ENCODE measurements at places on chromosomes 7 and 10.

- DNase-seq, result no peak
Observed at GRCh38 chr7:93165447-93165846, 17.3 kb upstream of the SAMD9L start.

- DNase-seq, result peak; percentile 40
Observed at GRCh38 chr7:23012908-23013714, 819 bp downstream of the HYCC1 start.

DNA sequence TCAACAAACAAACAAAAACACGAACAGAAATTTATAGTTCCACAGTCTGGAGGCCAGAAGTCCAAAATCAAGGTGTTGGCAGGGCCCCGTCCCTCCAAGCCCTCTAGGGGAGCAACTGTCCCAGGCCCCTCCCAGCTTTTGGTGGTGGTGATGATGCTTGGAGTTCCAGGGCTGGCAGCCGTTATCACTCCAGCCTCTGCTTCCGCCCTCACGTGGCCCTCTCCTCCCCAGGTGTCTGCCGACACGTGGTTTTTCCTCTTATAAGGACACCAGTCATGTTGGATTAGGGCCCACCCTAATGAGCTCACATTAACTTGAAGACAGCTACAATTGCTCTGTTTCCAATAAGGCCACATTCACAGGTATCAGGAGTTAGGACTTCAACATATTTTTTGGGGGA, 49.7 kb downstream of the MICALL2 start:
- DNase-seq, result no peak

- DNase-seq, result no peak
Observed at GRCh38 chr7:131603932-131604331, 47.5 kb upstream of the PODXL start.

- DNase-seq, result no peak
Observed at GRCh38 chr10:44380829-44381600, 3.9 kb downstream of the CXCL12 start.

DNA sequence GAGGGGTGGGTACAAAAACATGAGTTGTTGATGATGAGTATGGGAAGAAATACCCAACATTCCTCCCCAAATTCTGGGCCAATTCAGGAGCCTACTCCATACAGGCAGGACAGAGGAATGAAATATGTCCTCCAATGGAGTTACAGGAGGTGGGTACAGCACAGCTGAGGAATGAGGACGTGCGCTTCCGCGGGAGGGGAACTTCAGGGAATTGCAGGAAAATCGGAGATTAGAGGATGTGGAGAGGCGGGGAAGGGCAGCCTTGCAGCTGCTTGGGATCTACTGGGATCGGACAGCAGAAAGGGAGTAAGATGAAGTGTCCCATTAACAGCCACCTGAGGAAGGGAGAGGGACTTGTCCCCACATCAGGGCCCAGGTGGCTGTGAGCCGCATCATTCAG, 50.2 kb downstream of the PDIA4 start:
- no peak for DNase-seq

- DNase-seq, result no peak
Observed at GRCh38 chr7:28739826-28740225, 218.3 kb downstream of the TRIL start.

GRCh38 chr10:59033622-59034021, 142.8 kb upstream of the PHYHIPL start:
- DNase-seq, result no peak

DNA sequence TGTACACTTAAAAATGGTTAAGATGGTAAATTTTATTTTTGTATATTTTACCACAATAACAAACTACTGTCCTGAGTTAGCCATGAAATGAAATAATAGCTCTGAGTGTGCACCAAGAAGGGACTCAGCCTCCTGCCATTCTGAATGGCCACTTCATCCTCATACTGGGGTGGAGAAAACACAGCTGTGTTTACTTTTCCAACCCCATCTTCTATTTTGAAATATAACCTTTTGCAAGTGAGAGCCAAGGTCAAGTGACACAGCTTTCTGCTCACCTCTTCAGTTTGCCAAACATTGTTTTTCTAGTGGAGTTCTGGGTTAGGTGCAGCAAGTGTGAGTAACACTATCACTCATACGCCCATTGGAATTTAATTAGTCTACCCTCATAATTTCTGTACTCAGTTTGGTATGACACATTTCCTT, 107.4 kb upstream of the GLCCI1 start:
- peak; percentile 97 for DNase-seq

DNA sequence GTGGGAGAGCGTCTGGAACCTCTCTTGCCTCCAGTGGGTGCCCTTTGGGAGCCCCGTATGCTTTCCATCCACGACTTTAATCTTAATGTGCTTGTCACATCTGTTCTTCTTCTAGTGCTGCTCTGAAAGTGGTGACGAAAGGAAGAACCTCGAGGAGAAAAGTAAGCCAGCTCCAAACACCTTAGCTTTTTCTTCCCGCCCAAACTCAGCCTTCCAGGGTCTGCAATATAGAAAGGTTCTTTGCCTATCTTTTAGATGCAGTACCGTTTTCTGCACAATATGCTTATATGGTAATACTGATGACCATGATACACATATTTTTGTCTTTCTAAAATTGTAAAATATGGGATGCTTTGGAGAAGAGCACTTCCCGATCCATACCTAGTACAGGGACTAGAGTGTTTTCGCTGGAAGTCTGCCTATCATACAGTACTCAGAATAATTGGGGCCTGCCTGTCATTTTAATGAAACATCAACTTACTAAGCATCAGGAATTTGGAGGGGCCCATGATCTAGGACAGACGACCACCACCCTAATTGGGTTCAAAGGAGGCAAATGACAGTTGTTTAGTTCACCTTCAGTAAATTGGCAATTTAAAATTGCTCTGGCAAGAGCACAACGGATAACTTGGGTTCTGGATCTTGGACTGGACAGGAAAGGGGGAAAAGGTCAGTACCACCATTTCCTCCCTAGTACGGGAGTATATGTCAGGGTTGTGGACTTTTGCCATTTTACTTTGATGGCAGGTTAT, 884 bp downstream of the RINT1 start:
- DNase-seq, result no peak

DNA sequence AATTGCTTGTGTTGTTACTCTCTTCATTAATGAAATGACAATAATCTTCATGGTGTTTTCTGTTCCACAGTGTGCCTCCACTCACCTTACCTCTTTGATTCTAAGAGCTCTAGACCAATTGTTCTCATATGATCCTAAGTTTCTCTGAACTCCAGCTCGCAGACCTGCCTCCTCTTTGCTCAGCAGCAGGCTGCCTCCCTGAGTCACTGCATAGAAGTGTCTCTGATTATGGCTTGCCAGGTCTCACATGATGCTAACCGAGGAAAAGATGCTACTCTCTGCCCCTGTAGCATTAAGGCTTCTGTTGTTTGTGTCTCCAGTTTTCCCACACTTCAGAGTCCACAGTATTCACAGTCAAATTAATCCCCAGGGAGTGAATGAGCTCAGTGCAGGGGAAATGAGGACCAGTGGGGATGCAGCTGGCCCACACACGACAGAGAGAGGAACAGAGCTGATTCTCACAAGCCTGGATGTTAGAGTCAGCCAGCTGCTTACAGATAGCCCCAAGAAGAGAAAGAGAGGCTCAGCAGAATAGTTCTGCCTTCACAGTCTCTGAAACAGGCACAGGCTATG, 145.9 kb upstream of the EGR2 start:
- no peak for DNase-seq

DNA sequence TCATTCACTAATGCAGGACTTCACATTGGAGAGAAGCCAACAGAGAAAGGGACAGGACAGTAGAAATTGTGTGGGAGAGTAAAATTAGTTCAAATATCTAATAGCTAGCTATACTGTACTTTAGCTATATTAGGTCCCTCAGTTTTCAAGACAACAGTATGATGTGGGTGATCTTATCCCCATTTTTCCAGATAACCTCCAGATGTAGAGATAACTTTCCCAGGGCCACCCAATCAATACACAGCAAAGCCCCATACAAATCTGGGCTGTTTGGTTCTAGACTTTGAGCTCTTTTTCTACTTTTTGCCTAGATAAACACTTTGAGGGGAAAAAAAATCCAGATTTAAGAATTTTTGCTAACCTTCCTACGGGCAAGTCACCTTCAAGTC, 482 bp upstream of the CLDN12 start:
- no peak for DNase-seq

DNA sequence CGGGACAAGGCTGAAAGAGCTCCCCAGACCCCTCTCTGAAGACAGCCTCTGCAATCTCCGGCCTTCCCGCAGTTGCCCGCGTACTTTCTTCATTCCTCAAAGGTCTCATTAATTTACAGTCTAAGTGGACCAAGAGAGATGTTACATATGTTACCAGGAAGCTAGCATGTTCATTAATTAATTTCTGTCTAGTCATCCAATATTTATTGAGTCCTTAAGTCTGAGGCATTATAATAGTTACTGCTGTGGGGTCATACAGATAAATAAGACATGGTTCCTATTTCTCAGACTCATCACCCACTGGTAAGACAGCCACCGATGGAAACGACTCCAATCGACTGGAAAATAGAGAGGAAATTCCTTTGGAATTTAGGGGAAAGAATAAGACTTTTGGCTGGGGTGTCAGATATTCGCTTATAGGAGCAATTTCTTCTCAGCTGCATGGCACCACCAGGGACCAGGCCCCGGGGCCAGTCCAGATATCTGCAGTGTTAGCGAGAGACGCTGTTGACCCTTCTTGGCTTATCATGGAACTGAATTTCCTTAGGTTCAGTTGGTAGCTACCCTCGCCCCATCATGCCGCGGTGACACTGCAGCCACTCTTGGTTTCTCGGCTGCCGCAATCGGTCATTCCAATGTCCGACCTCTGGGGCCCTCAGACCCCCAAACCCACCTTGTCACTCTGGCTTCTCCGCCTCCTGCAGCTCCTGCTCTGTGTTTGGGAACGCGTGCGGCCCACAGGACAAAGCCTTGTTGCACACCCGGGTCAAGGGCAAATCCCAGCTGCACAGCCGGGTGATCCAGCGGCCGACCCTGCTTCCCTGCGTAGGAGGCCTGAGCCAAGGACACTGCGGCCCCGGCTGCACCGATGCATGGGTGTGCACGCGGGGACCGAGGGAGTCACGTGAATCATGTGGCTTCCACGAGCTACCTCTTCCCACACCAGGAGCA, 383.2 kb downstream of the DNAJB6 start:
- DNase-seq, result no peak

- DNase-seq, result no peak
Observed at GRCh38 chr7:134084488-134085144, 42.5 kb upstream of the LRGUK start.

GRCh38 chr7:18393465-18394118, 102.0 kb upstream of the HDAC9 start:
- peak; percentile 23 for DNase-seq

DNA sequence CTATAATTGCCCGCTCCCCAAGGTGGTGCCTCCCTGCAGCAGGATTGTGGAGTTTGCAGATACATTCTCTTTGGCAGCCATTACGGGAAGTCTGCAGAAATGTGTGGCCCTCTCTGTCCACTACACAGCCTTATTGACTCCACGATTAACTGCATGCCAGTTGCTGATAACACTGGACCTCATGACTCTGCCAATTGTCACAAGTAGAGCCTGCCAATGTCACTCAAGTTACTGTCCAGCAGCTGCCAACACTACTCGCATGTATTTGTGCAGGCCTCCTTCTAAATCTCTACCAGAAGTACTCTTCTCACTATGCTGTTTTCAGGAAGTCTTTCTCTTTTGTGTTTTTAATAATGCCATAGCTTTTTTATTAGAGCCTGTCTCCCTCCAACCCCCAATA, 128.8 kb downstream of the PPP1R3A start:
- no peak for DNase-seq

GRCh38 chr7:17773289-17773626, 167.0 kb downstream of the SNX13 start:
- DNase-seq, result no peak

DNA sequence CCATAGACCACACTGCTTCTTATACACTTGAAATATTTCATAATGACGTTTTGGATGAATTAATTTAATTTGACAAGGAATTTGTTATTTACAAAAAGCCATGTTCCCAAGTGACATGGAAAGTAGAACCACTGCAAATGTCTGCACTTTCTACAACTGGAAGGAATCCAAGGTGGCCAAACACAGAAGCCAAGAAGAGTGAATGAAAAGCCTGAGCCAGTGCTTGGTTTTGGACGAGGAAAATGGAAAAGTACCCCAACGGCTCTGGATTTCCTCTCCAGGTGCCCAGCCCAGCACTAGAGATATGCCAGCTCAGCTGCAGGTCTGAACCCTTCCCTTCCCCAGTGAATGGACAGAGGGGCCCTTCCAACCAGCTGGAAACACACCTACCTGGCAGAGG, 279.4 kb downstream of the TNS3 start:
- no peak for DNase-seq

DNA sequence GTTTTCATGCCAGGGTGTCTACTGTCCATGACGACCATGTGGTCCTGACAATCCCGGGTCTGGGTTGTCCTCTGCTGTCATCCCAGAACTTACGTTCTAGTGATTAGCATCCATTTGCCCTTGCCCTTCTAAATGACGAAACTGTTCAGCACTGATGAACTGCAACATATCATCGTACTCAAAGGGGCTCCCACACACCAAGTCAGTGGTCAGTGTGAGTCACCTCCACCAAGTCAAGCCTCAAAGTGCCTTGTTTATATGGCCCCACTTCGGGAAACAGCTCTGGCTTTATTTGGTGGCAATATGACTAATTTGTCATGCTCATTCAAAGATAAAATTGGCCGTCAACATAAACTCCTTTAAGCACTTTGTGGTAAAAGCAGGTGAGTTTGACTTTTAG, 110.7 kb downstream of the FRMD4A start:
- no peak for DNase-seq

- DNase-seq, result peak; percentile 50
Observed at GRCh38 chr7:44489955-44490350, 505 bp downstream of the NUDCD3 start.

Measured in NCI-H510A treated with DMSO at 0.1 percent for 48 hours (cell line).